ENCODE measurements at places on chromosomes 16 and 17.

DNA sequence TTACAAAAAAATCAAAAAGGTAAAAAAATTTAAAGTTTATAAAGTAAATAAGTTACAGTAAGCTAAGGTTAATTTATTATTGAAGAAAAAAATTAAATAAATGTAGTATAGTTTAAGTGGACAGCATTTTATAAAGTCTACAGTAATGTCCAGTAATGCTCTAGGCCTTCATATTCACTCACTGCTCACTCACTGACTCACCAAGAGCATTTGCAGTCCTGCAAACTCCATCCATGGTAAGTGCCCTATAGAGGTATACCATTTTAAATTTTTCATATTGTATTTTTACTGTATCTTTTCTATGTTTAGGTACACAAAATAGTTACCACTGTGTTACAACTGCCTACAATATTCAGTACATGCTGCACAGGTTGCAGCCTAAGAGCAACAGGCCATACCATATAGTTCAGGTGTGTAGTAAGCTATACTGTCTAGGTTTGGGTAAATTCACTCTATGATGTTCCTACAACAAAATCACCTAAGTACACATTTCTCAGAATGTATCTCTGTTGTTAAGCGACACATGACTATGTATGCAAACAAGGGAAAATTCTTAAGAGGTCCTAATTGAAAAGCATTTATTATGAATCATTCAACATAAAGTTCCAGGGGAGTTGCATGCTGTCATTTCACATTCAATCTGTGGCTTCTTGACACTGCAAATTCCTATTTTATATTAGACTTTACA, 92.3 kb downstream of the SPAG9 start:
- no peak for DNase-seq

GRCh38 chr16:12651765-12652512, 151.7 kb downstream of the CPPED1 start:
- no peak for DNase-seq

DNA sequence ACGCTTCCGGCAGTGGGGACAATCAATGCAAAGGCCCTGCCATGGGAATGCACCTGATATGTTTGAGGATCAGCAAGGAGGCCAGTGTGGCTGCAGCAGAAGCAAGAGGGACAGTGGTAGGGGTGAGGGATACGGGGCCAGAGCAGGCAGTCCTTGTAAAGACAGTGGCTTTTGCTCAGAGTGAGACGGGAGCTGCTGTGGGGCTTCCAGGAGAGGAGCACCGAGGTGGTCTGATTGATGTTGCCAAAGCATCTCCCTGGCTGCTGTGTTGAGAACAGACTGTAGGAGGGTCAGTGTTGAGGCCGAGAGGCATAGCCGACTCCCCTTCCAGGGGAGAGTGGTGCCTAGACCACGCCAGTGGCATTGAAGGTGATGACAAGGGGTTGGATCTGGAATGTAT, 11.4 kb upstream of the SPNS2 start:
- DNase-seq = no peak

GRCh38 chr17:37123941-37124820, 175.4 kb downstream of the AATF start:
- DNase-seq = no peak

GRCh38 chr17:76816590-76817135, 51.5 kb upstream of the MGAT5B start:
- DNase-seq = peak; percentile 59

DNA sequence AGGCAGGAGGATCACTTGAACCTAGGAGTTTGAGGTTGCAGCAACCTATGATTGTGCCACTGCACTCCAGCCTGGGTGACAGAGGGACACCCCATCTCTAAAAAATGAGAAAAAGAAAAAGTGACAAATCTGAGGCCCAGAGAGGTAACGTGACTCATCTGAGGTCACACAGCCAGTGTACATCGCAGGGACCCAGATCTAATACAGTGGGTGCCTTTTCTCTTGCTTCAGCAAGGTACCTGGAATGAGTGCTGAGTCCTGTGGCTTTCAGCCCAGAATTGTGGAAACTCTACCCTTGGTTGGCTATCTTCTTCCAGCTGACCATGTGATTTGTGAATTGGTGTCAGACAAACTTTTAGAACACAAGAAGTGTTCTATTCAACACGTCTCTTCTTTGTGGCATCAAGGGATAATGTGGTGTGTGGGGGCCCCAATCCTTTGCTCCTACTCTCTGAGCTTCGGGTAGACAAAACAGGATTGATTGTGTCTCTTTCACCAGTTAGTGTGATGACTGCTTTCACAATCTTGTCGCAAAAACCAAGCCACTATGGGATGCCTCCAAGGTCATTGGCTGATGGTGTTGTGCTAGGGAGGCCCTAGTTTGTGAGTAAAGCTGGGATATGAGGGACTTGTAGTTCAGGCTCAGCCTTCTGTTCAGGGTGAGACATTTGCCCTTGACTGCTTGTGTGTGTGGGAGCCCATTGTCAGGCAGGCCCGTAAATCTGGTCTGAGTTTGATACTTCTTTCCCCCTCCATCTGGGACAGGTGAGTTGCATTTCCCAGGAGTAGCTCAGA, 71.0 kb downstream of the MSI2 start:
- no peak for DNase-seq

DNA sequence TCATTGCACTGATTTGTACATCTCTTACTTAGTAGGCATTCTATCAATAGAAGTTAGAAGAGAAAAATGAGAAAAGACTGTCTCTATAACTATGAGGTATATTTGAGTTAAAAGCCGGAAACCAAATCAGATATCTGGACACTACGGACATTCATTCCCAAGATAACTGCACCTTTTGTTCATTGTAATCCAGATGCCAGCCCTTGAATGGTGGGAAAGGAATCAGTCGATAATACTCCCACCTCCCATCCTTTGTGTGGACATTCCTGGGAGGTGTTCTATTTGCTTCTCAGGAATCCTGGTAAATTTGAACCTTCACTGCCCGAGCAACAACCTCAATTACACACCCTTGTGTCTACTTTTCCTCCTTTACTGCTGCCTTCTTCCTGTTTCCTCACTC, 225.2 kb downstream of the CHD9NB start:
- no peak for DNase-seq

All from CD4-positive, alpha-beta T cell treated with Interleukin-12 subunit alpha and Interleukin-12 subunit beta, for 1 hour (primary cell).